ENCODE measurements at places on chromosomes 6 and 20.

GRCh38 chr20:48411245-48411644 lies 416.6 kb downstream of the PREX1 start:
- no peak for DNase-seq

DNA sequence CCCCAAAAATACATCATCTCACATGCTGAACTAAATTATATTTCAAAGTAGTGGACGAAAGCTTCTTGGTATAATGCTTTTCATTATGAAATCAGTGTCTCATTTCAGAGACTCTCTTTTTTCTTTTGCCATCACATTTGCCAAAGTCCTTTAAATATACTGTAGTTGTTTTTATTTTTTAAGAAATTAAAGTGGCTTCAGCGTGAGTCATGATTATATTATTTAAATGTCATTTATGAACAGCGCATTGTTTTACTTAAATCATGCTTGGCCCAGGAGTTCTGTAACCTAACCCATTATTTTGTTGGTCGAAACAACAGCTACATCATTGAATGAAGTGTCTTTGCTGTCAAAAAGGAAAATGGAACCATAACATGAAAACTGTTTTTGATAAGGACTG lies 100.9 kb downstream of the CD109 start:
- no peak for DNase-seq

DNA sequence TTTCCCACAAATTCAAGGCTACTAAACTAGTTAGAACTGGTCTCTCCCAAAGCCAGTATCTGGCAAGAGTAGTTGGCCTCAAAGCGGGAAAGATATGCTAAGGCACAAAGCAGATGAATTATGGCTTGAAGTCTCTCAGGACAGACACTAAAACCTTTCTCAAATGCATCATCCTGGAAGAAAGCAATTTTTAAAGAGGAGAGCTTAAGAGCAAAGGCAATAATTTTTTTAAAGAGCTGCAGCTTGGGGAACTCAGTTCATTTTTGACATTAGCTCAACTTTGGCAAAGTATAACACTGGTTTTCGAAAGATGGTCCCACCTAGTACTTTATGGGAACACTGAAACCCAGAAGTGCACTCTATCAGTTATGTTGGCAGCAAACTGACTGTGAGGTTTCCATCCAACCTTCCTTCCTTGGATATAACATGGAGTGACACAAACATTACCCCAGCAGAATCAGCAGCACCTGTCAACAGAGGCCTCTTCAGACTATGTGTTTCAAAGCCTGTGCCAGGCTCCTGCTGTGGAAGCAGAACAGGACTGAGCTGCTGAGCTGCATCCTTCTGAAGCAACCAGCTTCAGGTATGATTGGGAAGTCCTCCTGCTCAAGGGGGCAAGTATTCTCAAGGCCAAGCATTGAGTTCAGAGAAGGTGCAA lies 852.3 kb upstream of the HS3ST5 start:
- DNase-seq, result no peak

GRCh38 chr20:1005452-1006027 lies 3.4 kb upstream of the RSPO4 start:
- DNase-seq, result peak; percentile 30

- peak; percentile 37 for DNase-seq
Measured at GRCh38 chr6:116556065-116556464, 2.5 kb downstream of the CALHM4 start.

DNA sequence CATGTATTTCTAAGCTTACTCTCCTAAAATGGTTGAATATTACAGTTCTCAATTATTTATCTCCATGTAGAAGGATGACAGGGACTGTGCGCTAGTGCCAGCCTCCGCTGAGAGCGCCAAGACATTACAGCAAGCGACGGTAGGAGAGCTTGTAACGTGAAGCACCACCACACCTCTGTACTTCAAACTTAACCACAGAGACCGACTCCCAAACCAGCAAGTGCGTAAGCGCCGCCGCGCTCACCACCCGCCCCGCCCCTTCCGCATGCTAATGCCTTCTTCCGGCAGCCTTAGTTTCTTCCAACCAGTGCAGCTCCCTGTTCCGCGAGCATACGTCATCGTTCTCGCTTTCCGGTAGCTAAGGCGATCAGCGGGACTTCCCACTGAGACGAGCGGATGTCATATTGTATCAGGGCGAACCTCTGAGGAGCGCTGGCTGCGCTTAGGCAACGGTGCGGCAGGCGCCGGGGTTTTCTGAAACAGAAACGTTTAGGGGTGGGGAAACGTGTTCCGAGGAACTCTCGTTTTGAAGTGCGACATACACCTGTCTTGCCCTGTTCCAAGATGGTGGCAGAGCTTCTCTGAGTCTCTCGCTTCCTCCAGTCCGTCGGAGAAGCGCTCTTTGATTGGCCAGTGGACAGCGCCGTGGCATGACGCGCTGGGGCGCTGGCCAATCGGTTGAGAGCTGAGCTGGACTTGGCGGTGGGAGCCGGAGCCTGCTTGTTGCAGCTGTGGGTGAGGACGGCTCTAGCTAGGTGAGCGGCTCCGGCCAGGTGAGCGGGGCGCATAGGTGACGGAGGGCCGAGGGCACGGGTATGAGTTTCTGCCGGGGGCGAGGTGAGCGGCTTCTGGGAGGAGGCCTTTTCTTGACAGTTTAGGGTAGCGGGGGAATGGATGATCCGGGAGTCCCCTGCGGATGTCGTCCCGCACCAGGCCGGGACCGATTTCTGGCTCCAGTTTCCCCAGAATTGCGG lies at the start of gene SEC23B:
TSS of gene SEC23B (plus strand) at position 723 of the 974 bp plus-strand sequence. CDS start 2,896 bp downstream, outside the sequence.
- DNase-seq, result peak; percentile 97

GRCh38 chr6:50145125-50145524 lies 95.4 kb upstream of the DEFB112 start:
- DNase-seq, result no peak

Data from brain microvascular endothelial cell (primary cell).